OCI-LY7 (cell line): ENCODE measurements at places on chromosomes 12 and 14. TPM values are rescaled to one million over a fixed set of nuclear protein-coding genes. Genes with fewer than 3 reads are reported as not detected.

DNA sequence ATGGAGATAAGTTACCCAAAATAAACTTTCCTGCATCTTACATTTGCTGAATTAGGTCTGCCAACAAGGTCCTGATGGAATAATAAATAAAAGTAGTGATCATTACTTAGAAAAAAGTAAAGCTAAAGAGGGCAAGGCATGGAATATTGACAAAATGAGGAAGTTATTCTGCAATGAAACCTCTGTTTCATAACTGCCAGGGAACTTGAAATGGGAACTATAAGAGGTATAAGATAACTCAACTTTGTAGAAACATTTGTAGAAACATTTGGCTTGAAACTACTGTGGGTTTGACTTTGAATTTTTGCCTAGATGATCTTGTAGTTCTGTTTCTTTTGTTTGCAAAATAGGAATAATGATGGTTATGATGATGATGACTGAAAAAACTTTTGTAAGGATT lies 18.7 kb upstream of the YBX3 start:
- no peak for DNase-seq

GRCh38 chr12:3834774-3835173 lies 38.4 kb downstream of the PARP11 start:
- no peak for DNase-seq

FAM234B gene
- total RNA-seq = 4.7 and 5.6 TPM in 2 replicates

GRCh38 chr12:106733660-106734059 lies 40.8 kb upstream of the RIC8B start:
- DNase-seq = no peak

DNA sequence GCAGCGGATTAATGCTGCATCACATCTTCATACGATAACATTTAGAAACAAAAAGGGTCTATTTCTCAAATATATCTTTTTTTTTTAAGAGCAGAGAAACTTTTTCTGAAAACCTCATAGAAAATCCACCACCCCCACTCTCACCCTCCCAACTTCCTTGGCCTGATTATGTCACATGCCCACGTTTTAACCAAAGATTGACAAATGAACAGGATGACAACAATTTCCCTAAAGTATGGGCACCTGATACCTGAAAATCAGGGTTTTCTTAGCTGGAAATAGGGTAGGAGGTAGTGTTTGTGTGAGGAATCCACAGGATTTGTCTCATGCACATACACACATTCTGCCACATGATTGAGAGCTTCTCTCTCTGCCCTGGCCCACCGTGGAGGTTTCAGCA lies 74.7 kb upstream of the MDM1 start:
- DNase-seq = no peak

GRCh38 chr12:96215919-96216273 lies 21.7 kb downstream of the ELK3 start:
- no peak for DNase-seq
